ENCODE measurements at places on chromosomes 5 and 9. TPM values are rescaled to one million over a fixed set of nuclear protein-coding genes. Genes with fewer than 3 reads are reported as not detected.

Gene COQ4
- 57.6 TPM for polyA plus RNA-seq

Gene PCDHGB7
- 15.6 TPM for polyA plus RNA-seq

Gene CSF1R
- polyA plus RNA-seq = 14.7 TPM

DNA sequence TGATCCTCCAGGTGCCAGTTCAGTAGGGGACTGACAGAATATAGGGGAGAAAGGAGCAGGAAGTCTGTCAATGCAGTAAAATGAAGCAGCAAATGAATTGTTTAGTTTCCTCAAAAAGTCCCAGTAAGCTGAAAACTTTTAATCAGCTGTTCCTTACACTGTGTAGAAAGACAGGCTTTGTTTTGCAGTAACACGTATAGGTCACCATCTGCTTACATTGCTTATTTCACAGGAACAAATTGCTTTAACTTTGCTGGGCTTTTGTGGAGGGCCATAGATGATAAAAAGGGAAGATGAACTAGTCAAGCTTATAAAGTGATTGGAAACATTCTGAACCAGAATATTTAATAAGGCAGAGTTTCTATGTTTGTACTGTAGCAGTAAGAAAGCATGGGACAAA, 331.3 kb upstream of the RFX3 start:
- DNase-seq = no peak

GRCh38 chr5:95617057-95617456, 2.8 kb upstream of the GPR150 start:
- DNase-seq = no peak

DNA sequence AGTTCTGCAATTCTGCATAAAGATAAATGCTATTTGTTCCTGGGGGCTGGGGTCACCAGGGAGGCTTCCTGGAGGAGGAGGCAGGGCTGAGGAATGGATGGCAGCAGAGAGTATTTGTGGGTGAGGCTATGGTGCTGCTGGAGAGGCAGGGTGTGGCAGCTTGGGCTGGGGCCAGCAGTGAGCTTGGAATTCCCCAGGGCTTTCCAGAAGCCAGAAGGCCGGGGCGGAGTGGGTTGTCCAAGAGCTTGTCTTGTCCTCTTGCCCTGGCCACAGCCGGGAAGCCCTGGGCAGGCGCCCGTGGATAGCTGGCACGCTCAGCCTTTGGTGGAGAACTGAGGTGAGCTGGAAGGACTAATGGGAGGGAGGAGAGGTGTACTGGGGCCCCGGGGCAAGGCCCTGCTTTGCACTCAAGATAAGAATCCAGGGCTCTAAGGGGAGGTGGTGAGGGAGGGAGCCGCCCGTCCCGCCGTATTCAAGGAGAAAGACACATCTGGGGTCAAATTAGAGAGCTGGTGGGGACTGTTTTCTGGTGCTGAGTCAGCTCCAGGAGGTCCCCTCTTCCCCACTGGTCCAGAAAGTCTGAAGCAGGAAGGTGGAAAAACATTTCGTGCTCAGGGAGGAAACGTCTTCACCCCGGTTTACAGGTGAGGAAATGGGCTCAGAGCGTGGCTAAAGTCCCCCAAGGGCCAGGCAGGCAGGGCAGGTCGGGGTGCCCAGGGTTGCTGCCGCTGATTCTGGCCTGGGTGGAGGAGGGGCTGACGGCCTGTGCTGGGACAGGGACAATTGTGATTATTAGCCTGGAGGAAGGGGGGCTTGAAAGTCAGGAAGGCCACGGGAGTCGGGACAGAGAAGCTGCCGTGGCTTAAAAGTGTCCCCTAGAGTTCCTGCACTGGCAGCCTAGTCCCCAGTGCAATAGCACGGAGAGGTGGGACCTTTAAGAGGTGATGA, 26.9 kb upstream of the CNOT6 start:
- no peak for DNase-seq

Measured in right renal pelvis (tissue), 4 donors.